ENCODE measurements at places on chromosomes 2 and 18.

GRCh38 chr18:9577361-9577760 is 37.0 kb downstream of the PPP4R1 start:
- DNase-seq, result no peak

GRCh38 chr2:216694826-216695217 is 527 bp downstream of the IGFBP5 start:
- DNase-seq, result no peak

DNA sequence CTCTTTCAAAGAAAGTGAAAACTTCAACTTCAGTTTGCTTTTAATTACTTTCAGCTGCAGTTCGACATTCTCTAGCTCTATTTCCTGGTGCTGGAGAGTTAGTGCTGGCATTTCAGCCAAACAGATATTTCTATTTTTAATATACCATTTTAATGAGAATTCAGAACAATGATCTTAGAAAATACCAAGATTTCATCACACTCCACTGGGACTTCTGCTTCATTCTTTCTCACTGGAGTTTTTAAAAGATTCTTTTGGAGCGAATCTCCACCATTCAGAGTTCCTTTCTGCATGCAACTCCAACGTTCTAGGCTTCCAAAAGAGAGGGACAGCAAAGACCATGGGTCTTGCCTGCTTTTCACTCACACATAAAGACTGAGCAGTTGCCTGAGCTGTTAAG is 94.2 kb downstream of the CABLES1 start:
- DNase-seq, result no peak

DNA sequence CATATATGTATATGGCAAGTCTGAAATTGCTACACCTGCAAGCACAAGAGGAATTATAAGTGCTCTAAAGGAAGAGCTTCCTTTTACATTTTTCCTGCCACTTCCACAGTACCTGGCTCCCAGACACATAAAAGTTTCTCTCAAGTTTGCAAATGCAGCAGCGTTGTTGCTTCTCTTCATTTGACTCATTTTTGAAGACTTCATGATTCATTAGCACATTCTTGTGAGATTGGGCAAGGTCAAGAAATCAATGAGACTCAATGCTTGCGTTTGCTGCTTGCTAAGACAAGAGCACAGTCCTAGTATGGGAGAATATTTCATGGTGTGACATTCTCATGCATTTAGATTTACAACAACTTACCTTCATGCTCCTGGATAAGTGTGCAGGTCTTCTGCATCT is 42.6 kb upstream of the PDCL3 start:
- peak; percentile 44 for DNase-seq

GRCh38 chr2:181146171-181146570 is 165.8 kb downstream of the UBE2E3 start:
- DNase-seq, result no peak

DNA sequence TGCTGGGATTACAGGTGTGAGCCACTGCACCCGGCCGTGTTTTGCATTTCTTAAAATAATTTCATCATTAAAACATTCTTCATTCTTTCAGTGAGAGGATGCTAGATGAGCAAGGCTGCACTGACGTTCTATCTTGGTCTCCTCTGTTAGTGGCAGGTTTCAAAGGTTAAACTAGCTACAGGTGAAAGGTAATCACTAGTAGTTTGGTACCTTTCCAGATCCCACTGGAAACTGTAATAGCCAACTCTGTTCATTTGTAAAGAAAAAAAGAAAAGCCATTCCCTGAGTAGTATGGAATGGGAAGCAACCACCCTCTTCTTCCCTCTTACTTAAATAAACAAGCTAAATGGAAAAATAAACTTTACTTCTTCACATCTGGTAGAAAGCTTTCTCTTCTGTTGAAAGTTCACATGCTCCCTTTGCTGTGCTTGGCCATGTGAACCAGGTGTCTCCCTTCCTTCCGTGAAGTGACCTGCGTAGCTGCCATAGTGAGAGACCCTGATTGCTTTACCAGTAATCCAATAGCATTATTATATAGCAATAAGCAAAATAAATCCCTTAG is 94.0 kb downstream of the GREB1L start:
- no peak for DNase-seq

DNA sequence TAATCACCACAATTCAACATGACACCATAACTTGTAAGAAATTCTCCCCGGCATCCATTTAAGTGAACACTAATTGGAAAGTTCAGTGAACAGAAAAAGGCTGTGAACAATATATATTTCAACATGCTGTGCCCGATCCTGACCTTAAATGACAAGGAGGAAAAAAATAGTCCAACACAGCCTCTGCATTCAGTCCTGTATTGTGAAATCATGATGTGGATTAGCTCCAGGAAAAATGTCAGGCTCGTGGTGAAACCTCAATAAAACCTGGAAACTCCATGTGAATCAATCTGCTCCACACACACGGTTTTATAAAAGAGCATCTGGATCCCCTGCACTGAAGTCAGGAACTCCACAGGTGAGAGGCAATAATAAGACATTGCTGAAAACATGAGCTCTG is 145.4 kb upstream of the SPOPL start:
- peak; percentile 56 for DNase-seq

GRCh38 chr2:133139847-133140533 is 428.3 kb downstream of the NCKAP5 start:
- peak; percentile 24 for DNase-seq

DNA sequence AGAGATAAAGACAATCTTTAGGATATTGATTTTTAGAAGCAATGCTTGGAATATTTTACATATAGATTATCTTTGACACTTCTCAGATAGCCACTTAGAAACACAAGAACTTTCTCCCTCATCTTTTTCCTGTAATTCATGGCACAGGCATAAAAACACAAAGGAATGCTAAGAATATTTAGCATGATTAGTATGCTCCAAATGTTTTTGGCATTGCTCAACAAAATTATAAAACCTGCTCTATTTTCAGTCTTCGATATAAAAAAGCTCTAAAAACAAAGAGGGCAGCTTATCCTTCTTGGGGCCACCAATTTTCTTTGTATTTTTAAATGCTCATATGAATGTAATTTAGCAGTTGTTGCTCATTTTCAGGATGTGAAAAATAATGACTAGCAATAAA is 90.8 kb downstream of the RAD51AP2 start:
- no peak for DNase-seq

- DNase-seq, result no peak
These were observed 246.5 kb downstream of the GALR1 start for GRCh38 chr18:77495982-77496690.

- DNase-seq, result no peak
These were observed 80.2 kb downstream of the TCF7L1 start for GRCh38 chr2:85213404-85213803.

- no peak for DNase-seq
These were observed 441.6 kb downstream of the ERBB4 start for GRCh38 chr2:212097001-212097400.

GRCh38 chr2:215780907-215781685 is 232.3 kb downstream of the MREG start:
- DNase-seq, result no peak

DNA sequence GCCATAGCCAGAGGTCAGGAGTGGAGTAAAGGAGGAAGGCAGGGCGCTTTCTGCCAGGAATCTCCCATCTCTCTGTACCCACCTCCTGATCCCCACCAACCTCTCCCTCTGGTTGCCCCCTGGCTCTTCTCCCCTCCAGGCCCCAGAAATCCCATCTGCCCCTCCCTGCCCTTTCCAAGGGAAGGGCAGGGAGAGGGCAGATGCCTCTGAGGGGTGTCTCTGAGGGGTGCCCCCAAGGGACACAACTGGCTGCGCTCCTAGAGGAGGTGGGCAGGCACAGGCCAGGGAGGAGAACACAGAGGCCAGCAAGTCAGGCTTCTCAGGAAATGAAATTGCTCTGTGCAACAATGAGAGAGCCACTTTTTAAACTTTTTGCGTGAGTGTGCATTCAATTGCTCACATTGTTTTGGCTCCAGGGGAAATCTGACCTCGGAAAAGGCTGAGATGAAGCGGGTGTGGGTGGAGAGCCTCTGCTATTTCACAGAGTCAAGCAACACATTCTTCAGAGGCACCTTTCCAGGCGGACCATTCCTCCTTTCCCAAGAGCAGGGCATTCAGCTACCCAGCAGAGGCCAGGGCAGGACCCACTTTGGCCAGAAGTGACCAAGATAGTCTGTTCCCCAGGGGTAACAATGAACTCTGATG is 125.5 kb downstream of the SMAD7 start:
- DNase-seq, result peak; percentile 79

- DNase-seq, result peak; percentile 68
These were observed 92.4 kb downstream of the SOCS6 start for GRCh38 chr18:70380915-70381896.

- no peak for DNase-seq
These were observed 80.2 kb downstream of the MSH2 start for GRCh38 chr2:47483191-47483590.

DNA sequence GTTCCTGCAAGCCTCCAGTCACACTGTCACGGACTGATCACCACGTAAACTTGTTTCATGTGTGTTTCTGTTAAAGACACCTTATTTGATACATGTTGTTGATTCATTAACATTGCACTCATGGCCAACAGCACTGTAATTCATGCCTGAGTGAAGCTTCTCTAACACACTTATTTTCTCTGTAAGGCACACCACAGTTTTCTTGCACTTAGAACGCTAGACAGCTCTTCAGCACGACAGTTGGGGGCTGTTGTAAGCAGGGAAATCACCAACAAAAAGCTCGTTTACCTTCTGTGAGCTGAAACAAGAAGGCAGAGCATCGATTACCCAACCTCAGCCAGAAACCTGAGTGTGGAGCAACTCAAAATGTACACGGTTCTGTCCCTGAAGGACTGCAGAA is 28.1 kb downstream of the TNFRSF11A start:
- no peak for DNase-seq
